ENCODE measurements at places on chromosomes 1 and 21.
A peak's percentile ranks its signal among the peaks of the same experiment; 100 is the strongest.

DNA sequence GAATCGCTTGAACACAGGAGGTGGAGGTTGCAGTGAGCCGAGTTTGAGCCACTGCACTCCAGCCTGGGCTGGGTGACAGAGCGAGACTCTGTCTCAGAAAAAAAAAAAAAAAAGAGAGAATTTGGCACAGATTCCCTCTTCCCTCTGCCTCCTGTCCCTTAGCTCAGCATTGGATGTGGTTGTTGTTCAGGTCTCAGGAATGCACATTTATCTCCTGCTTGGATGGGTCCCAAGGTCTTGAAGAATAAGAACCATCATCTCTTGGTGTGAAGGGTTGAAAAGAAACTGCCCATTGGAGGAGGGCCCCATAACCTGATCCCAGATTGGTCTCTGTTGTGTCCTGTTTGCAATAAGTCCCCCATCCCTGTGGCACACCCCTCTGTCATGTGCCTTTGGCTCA lies 34.9 kb downstream of the UBIAD1 start:
- DNase-seq: peak; percentile 47

DNA sequence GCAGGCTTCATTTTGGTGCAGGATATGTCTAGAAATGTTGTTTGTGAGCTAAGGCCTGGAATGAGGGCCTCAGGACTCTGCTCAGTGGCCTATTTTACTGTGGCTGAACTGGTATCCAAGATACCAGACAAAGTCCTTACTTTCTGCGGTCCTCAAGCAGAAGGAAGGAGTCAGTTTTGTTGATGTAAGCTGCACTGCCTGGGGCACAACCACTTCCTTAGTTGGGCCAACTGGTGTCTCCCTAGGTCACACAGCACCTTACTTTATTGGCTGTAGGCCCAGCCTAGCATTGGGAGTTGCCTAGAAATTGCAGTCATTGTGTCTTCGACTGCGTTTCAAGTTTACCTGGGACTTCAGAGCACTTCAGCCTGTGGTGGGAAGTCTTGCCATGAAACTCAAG lies 1322.7 kb downstream of the AMY1C start:
- no peak for DNase-seq

DNA sequence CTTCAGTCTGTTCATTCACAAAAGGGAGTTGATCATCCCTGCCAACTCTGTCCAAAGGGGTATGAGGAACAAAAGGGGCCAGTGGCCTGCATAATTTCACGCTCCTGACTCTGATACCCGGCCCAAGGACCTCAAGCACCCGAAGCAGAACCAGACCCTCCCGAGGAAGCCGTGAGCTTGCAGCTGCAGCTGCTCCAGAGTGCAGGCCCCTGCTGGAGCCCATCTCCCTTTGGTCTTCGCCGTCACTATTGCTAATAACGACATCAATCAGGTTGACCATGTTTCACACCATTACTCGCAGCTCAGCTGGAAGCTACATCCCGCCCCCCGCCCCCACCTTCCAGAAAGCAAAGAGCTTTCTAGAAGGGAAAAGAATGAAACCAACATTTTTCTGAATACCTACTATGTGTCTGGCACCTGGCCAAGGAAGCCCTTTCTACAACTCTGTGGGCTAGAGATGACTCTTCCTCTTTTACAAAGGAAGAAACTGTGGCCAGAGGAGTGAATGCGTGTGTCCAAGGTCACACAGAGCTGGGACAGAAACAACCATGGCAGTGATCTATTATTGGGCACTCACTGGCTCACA lies 5.5 kb downstream of the NKAIN1 start:
- no peak for DNase-seq

DNA sequence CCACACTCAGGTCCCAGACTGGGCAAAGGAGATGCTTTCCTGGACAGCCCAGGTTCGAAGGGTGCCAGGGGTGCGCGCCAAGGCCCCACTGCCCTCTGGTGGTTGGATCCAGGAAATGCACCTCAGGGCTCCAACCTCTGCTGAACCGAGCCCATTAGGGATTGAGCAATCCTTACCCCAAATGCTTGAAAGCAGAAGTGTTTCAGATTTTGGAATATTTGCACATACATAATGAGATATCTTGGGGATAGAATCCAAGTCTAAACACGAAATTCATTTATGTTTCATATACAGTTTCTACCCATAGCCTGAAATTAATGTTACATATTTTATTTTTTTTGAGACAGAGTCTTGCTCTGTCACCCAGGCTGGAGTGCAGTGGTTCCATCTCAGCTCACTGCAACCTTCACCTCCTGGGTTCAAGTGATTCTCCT lies 57.4 kb downstream of the SLC9A1 start:
- peak; percentile 89 for DNase-seq

- DNase-seq: no peak
Observed at GRCh38 chr1:161915051-161915503, 108.6 kb downstream of the OLFML2B start.

DNA sequence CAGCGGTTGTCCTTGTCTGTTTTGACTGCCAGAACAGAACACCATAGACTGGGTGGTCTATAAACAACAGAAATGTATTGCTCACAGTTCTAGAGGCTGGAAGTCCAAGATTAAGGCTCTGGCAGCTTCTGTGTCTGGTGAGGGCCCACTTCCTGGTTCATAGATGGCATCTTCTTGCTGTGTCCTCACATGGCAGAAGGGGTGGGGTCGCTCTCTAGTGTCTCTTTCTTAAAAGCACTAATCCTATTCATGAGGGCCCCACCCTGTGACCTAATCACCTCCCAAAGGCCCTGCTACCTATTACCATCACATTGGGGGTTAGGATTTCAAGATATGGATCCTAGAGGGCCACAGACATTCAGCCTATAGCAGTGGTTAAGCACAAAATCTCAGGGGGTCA lies 304.4 kb downstream of the NFIA start:
- no peak for DNase-seq

- DNase-seq: no peak
Observed at GRCh38 chr1:115288591-115289198, 49.4 kb downstream of the NGF start.

DNA sequence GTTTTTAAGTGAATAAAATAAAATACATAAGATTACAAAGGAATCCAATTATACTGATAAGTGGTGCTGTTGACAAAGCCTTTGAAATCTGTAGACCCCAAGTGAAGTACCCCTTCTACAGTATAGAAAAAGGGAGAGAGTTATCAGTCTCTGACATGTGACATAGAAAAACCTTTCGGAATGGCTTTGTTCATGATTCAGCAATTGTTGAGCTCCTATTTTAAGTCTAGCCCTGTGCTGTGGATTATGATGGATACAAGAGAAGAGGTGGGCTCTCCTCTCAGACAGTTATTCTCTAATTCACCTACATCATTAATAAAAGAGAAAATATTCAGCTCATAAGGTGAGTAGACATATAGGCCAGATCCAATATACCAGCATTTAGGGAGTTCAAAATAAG lies 53.3 kb upstream of the ITPKB start:
- DNase-seq: no peak

GRCh38 chr21:45618287-45618686 lies 25.2 kb upstream of the PCBP3 start:
- DNase-seq: no peak

- no peak for DNase-seq
Observed at GRCh38 chr1:225522588-225523262, 94.9 kb upstream of the LBR start.

- no peak for DNase-seq
Observed at GRCh38 chr1:80023358-80023757, 1016.8 kb upstream of the ADGRL4 start.

DNA sequence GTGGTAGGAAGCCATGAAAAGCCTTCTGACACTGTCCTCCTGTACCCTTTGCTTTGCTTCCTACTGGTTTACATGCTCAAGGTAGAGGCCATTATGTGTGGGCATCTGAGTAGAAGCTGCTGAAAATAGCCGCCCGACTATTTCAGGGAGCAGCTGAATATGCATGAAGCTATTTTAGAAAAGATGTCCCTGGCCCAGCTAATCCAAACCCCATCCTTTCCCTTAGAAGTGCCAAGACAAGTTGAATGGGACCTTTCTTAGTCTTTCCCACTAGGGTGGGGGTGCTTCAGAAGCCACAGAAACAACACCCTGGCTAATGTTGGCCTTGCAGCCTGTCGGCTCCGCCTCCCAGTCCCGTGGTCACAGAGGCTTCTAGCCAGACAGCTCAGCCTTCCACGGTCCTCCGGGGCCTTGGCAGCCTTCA lies 205.1 kb upstream of the EDN2 start:
- no peak for DNase-seq

DNA sequence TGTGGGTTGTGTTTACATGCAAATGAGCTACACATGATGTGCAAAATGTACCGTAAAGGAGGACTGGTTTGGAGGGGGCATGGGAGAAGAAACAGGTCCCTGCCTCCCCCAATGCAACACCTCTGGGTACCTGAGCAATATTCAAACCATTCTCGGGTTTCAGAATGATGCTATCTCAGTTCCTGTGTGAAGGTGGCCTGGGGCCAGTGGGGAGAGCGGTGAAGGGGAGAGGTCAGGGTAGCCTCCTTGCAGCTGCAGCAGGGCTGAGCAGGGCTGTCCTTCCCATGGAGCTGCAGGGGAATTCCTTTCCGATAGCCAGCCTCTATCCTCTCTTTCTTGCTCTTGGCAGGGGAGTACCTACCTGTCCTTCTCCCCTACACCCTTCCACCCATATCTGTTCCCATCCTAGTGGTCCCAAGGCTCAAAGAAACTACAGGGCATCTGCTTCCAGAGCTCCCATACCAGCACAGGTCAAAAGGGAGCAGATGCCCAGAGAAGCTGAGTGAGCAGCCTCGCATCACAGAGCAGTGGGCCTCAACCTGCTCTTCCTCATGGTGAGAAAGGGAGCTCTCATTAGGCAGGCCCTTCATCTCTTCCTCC lies 11.9 kb downstream of the MEF2D start:
- no peak for DNase-seq

- DNase-seq: no peak
Observed at GRCh38 chr1:172125812-172126430, 284.6 kb downstream of the DNM3 start.

GRCh38 chr1:15692121-15692682 lies 8.1 kb downstream of the PLEKHM2 start:
- no peak for DNase-seq

- no peak for DNase-seq
Observed at GRCh38 chr1:17516303-17517214, 22.9 kb upstream of the ARHGEF10L start.

GRCh38 chr1:33893147-33893830 lies 29.4 kb downstream of the HMGB4 start:
- DNase-seq: peak; percentile 76

- DNase-seq: peak; percentile 10
Observed at GRCh38 chr1:173002891-173003838, 47.6 kb downstream of the TNFSF18 start.

DNA sequence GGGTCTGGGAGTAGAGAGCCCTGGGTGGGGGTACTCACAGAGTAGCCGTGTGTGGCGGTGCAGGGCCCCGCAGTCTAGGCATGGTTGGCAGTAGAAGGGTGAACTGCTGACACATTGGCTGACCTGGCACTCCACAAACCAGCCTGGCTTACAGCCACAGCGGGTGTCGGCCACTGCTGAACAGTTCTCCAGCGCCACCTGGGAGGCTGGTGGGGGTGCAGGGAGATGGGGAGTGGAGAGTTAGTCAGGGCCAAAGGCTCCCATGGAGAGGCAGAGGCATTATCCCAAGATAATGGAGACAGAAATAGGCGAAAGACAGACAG lies 1.5 kb downstream of the TNFRSF25 start:
- no peak for DNase-seq

Measured in AG08396 (cell line).